ENCODE measurements at places on chromosomes 4 and X. TPM values are rescaled to one million over a fixed set of nuclear protein-coding genes. Genes with fewer than 3 reads are reported as not detected.

DNA sequence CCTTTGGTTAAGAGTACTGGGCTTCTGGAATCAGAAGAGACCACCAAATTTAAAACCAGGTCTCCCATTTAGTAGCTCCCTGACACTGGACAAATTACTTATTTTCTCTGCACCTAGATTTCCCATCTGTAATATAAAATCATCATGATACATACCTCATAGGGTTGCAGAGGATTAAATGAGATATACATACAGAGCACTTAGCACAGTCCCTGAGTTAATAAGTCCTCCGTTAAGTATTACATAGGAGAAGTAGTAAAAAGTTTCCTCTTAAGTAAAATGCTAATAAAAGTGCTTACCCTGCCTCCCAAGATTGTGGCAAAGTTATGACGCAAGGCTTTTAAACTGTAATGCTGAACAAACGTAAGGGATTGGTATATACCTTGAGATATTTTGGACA lies 539 bp upstream of the CHIC1 start:
- DNase-seq: no peak

GRCh38 chr4:4901877-4902276 lies 42.4 kb downstream of the MSX1 start:
- DNase-seq: peak; percentile 57

DNA sequence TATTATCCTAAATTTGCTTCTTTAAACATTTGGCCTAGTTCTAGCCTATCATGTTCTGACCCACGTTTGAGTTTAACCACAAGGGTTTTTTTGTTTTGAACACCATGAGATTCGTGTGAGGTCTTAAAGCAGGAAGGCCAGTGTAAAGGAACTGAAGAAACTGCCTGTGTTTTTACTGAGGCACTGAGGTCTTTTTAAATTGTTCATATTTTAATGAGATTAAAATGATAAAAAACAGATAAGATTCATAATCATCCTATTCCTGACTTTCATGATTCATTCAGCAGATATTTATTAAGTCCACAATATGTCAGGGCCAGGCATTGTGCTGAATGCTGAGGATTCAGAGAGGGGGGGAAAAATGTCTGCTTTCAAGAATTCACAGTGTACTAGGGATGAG lies 3.2 kb downstream of the RPS6KA3 start:
- no peak for DNase-seq

- peak; percentile 94 for DNase-seq
Observed at GRCh38 chr4:109433205-109434006, at the start of gene SEC24B. TSS of gene SEC24B (plus strand) at chr4:109433815. CDS start at chr4:109433870, 55 bp downstream.

- no peak for DNase-seq
Observed at GRCh38 chrX:108025954-108026600, 18.8 kb upstream of the VSIG1 start.

DNA sequence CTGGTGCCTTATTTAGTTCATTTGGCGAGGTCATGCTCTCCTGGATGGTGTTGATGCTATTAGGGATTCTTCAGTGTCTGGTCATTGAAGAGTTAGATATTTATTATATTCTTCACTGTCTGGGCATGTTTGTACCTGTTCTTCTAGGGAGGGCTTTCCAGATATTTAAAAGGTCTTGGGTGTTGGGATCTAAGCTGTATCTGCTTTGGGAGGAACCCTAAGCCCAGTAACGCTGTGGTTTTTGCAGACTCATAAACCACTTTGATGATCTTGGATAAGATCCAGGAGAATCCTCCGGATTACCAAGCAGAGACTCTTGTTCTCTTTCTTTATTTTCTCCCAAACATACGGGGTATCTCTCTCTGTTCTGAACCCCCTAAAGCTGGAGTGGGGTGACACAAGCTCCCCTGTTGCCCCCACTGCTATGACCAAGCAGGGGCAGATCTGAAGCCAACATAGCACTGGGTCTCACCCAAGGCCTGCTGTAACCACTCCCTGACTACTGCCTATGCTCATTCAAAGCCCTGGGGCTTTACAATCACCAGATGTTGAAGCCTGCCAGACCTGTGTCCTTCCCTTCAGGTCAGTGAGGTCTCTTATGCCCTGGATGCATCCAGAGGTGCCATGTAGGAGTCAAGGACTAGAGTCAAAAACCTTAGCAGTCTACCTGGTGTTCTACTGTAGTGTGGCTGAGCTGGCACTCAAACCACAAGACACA lies 187.6 kb downstream of the GUCY2F start:
- DNase-seq: no peak

DNA sequence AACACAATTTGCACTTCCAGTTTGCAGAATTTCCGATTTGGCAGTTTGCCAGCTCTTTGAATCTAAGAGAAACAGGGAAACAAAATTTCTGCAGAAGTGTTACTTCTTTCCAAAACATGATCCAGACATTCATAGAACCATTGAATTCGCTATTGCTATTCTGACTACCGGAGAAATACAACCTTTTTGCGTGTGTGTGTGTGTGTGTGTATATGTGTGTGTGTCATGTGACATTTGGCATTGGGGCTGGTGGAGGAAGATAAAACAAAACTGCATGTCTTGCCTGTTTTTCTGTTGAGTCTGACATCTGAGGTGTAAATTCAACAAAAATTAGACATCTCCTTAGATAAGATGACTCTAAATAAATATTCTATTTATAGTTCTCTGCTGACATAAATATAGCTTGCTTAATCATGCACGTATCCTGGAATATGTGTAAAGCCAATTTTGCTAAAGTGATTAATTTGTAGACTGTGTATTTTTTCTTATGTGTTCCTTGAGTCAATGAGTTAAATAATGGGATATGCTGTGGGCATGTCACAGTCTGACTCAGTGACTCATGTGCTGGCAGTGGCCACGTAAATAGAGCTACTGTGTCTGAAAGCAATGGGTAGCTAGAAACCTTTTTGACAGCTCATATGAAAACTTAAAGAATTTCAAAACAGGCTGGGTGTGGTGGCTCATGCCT lies 98.9 kb downstream of the HPGD start:
- no peak for DNase-seq

DNA sequence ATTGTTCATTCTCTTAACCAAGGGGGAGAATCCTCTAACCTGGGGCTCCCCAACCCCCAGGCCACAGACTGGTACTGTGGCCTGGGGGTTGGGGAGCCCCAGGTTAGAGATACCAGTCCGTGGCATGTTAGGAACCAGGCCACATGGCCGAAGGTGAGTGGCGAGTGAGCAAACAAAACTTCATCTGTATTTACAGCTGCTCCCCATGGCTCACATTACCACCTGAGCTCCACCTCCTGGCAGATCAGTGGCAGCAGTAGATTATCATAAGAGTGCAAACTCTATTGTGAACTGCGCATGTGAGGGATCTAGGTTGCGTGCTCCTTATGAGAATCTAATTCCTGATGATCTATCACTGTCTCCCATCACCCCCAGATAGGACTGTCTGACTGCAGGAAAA lies 957.2 kb upstream of the PRKX start:
- no peak for DNase-seq

DNA sequence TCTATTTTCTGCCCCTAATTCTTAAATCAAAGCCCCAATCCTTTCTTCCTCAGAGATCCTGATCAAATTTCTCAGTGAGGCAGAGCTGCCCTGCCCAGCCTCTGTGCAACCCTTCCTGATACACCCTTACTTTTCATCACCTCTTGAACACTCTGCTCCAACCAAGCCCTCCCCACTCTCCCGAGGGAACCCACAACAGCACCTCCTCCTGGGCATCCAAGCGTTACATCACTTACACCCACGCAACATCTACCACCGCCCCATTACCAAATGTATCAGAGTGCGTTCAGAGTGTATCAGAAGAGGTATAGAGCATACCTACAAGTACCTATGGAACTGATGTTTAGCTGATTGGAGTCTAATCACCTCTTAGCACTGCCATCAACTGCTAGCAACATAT lies 186.5 kb downstream of the RAP1GDS1 start:
- peak; percentile 61 for DNase-seq

DNA sequence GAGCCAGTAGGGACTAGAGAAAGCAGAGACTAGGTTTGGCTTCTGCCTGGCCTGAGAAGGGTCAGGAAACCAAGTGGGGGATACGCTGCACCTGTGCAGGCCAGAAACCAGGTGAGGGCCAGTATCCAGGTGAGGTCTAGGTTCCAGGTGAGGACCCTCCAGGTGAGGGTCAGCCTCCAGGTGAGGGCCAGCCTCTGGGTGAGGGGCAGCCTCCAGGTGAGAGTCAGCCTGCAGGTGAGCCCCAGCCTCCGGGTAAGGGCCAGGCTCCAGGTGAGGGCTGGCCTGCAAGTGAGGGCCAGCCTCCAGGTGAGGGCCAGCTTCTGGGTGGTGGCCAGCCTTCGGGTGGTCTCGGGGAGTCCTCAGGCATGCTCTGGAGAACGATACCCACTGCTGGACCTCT lies 238.8 kb downstream of the USP46 start:
- no peak for DNase-seq

DNA sequence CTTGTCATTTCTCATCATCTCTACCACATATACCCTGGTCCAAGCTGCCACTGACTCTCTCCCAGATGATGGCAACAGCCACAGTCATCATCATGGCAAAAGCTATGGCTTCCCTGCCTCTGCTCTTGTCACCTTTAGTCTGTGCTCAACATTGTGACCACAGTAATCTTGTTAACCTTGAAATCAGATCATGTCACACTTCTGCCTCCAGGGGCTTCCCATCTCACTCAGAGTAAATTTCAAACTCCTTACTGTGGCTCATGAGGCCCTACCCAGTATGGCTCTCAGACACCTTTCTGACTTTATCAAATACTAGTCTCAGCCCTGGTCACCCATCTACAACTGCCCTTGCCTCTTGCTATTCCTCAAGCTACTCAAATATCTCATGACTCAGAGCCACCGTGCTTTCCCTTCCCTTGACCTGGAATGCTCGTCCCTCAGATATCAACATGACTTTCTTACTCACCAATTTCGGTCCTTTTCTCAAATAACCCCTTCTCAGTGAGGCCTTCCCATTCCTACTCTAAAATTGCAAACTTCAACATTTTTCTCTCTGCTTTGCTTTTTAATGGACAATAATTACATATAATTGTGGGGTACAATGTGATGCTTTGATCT lies 41.1 kb upstream of the STIM2 start:
- peak; percentile 56 for DNase-seq

DNA sequence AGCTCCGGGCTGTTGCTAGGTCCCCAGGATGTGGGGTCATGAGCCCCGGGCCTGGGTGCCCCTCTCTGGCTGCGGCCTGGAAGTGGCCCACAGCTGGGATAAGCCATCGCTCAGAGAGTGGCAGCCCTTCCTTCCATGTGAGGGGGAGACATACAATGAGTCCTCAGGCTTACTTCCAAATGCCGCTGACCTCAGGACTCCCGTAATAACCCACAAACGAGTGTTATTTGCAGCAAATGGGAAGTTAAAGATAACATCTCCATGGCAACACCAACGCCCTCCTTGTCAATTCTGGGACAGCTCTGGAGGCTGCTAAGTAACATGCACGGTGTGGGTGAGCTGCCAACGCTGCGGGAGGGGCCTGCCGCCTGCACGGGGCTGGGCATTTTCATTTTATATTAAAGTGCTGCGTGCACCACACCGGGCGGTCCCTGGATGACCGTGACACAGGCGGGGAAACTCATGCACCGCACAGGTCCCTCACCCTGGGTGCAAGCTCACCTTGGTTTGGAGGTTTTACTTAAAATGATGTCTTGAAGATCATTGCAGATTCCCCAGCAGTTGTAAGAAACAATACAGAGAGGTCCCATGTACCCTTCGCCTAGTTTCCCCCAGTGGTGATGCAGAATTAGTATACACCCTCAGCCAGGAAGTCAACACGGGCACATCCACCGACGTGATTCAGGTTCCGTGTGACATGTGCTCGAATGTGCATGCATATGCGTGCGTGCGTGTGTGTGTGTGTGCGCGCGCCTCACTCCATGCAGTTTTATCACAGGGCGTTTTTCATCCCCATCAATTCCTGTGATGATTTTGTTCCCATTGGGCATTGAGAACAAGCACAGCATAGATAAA lies 79.4 kb downstream of the ABLIM2 start:
- DNase-seq: peak; percentile 53

DNA sequence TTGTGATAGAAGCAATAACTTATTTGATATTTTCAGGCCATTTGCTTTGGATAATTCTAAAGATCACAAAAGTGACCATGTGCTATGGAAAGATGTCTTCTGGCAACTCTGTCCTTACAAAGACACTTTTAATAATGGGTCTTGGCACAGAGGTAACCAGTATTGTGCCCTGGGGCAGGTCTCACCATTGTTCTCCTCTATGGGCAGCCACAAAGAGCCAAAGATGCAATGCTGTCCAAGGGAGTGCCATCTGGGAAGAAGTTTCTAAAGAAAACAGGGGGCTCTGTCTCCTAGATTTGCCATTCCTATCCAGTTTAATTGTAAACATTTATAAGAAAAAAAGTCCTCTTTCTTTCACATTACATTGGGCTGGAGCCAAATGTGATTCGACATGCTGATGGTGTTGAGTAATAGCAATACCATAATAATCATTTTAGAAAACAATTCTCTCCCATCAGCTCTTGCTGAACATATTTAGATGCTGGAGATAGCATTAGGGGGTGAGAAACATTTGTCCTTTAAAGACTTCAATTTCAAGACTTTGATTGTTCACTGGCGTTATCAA lies 179.9 kb downstream of the KIT start:
- no peak for DNase-seq

GRCh38 chr4:39331191-39331590 lies 35.0 kb downstream of the RFC1 start:
- DNase-seq: no peak

GRCh38 chr4:91447168-91447567 lies 856.6 kb upstream of the GRID2 start:
- DNase-seq: no peak

- DNase-seq: no peak
Observed at GRCh38 chr4:107896158-107896645, 35.1 kb upstream of the CYP2U1 start.

GRCh38 chr4:40811956-40812355 lies 62.2 kb downstream of the NSUN7 start:
- DNase-seq: no peak

DNA sequence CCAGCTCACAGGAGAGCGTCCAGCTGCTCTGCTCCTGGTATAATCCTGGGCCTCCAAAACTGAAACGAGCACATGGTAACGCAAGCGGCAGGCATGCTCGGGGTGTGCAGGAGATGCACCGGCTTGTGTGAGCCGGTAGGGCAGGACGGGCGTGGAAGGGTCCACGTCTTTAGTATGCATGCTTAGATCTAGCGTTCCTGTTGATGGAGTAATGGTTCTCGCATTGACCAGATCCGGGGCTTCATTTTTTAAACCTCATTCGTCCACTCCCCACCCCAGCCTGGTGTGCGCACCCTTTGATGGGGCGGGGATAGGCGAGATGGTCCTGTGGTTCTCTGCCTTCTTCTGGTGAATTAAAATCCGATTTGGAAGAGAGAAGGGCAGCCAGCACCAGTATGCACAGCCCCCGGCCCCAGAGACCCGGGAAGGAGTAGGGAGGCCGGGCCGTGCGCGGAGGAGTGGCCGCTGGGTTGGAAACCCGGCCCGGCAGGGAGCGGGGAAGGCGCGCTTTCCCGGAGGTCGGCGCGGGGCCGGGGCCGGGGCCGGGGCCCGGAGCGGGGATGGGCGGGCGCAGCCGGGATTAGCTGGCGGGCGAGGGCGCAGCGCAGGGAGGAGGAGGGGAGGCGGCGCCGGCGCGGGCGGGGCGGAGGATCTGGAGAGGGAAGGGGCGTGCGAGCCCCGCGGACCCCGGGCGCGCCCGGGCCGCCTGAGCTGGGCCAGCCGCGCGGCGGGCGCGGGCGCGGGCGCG lies 39.9 kb downstream of the FAM149A start:
- peak; percentile 91 for DNase-seq

Gene ITGB1BP2
- 6.1 TPM for total RNA-seq

Gene ZNF630
- total RNA-seq: 3.6 TPM

Gene MGARP
- total RNA-seq: 0.53 TPM

Gene NMU
- 13.2 TPM for total RNA-seq

Gene FUNDC2
- total RNA-seq: 78.4 TPM

Gene TREX2
- total RNA-seq: 0.35 TPM

Gene HDAC8
- 37.3 TPM for total RNA-seq

Gene SMIM43
- not detected for total RNA-seq

Gene CT83
- total RNA-seq: not detected

Gene PLK4
- 10.0 TPM for total RNA-seq

Data from endodermal cell (in vitro differentiated cells).